ENCODE measurements at places on chromosomes 12 and 14.
A peak's percentile ranks its signal among the peaks of the same experiment; 100 is the strongest.

DNA sequence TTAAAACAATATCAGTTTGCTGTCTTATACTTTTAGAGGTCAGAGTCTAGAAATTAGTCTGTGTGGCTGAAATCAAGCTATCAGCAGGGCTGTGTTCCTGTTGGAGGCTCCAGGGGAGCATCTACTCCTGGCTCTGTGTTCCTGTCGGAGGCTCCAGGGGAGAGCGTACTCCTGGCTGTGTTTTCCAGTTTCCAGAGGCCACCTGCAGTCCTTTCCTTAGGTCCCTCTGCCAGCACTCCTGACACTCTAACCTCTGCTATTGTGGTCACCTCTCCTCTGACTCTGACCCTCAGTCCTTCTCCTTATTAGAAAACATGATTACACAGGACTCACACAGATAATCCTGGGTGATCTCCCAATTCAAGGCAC is 1140.7 kb upstream of the TMEM132C start:
- DNase-seq = no peak

GRCh38 chr12:127655691-127656090 is 611.3 kb upstream of the TMEM132C start:
- DNase-seq = peak; percentile 7

- DNase-seq = no peak
Measured at GRCh38 chr14:69591317-69591716, 16.6 kb upstream of the CCDC177 start.

DNA sequence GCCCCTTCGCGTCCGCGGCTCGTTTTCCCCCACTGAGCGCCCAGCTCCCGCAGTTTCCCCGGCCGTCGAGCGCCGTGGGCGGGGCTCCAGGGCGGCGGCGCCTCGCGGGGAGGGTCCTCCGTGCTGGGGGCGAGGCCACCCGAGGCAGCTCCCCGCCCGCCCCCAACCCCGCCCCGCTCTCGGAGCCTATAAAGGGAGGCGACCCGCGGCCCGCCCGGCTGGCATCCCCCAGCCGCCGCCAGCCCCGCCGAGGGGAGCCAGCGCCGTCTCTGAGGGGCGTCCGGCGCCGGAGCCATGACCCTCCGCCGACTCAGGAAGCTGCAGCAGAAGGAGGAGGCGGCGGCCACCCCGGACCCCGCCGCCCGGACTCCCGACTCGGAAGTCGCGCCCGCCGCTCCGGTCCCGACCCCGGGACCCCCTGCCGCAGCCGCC is at the start of gene TAMALIN:
Gene TAMALIN, plus strand, starts transcription at position 221 of the 432 bp plus-strand sequence. Its CDS starts 74 bp downstream, at position 295.
- no peak for DNase-seq

- DNase-seq = no peak
Measured at GRCh38 chr12:30661210-30661609, 34.5 kb downstream of the IPO8 start.

DNA sequence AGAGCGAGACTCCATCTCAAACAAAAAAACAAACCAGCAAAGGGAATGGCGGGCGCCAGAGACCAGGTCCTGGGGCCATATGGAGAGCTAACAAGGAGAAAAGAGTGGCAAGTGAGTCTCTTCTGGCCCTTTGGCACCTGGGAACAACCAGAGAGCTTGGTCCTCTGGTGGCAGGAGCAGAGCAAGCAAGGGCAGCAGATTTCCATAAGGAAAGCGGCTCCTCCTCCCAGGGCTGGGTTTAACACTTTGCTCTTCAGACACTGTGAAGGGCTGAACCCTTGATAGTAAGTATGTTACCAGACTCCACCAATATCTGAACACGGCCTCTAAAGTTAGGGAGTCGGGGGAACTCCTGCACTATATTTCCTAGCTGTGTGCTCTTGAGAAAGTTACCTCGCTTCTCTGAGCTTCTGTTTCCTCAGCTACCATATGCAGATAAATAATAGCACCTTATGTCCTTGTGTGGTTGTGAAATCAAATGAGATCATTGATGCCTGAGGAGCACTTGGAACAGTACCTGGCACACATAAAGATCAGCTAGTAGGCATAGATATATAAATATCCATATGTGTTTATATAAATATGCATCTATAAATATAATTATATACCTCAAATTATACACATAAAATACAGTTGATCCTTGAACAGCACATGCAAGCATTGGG is 33.4 kb upstream of the PLEKHG6 start:
- DNase-seq = no peak

- no peak for DNase-seq
Measured at GRCh38 chr12:47860279-47860841, 40.7 kb upstream of the HDAC7 start.

GRCh38 chr12:10453156-10453555 is at the start of gene KLRC1:
KLRC1 (minus strand) TSS chr12:10453377; CDS start chr12:10451156, 2,221 bp downstream.
- no peak for DNase-seq

DNA sequence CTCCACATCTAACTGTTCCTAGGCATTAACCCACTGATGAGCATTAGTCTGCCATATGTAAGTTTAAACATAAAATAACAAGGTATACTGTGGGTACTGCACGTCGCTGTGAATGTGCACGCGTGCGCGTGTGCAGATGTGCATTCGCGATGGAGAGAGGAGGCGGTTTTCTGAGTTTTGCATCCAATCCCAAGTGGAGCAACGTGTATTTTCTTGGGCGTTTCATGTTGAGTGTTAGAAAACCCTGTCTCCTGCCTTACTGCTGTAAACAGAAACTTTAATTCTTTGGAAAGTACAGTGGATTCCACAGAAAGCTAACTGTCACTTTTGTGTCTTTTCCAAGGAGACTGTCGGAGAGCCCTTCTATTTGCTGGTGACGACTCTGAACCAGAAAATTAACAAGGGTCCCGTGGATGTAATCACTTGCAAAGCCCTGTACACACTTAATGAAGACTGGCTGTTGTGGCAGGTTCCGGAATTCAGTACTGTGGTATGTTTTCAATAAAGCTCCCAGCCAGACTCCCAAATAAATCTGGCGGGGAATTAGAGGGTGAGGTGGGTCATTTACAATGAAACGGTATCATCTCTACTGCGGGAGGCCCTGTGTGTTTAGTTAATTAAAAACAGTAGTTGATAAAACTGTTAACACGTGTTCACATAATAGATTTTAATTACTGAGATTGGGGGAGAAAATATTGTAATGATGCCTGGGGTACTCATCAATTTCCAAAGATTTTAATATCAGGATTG is 116.5 kb downstream of the PLXNC1 start:
- no peak for DNase-seq

GRCh38 chr12:60059180-60059579 is 463.4 kb downstream of the SLC16A7 start:
- DNase-seq = no peak

DNA sequence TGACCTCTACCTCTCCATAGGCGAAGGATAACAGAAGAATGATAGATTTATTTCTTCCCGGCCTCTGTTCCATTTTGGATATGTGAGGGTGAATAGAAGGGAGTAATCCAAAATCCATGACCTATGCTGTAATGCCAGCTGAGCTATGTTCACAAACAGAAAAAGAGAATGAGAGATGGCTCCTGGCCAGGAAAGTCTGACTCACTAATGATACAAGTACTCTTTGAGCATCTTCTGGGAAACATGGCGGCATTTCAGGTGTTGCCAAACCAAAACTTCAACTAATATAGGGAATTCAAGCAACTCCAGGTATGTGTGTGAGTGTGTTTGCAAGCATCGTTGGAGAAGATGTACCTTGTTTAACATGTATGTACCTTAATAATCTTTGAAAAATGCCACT is 55.1 kb downstream of the MED13L start:
- peak; percentile 93 for DNase-seq

DNA sequence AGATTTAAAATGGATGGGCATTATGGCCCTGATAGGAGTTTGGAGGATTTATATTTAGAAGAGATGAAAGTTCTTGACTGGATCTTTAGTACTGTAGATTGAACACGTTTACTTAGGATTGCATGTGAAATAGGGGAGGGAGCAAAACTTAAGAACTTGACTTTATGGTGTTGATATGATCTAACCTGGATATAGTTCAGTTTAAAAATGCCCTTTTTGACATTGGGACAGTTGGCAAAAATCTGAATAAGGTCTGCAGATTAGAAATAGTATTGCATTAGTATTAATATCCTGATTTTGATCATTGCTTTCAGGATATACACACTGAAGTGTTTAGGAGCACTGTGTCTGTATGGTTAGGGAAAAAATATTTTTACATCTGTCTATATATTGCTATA is 9.6 kb downstream of the TMBIM6 start:
- DNase-seq = no peak

DNA sequence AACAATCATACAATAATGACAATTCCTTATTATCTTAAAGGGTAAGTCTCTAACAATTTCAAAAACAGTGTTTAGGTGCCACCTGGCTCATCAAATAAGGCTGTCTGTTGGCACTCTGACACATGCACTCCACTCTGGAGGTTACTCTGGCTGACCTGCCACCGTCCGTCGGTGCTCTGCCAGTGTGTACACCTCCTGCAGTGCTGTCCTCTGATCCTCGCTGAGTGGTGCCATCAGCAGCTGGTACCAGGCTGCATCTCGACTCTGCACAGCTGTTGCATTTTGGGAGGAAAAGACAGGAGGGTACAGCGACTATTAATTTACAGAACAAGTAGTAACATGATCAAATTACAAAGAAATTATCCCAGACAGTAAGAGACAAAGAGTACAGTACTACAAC is 63.9 kb downstream of the IPO8 start:
- DNase-seq = no peak

- DNase-seq = peak; percentile 42
Measured at GRCh38 chr14:102182190-102182589, 42.5 kb downstream of the WDR20 start.

GRCh38 chr14:52856139-52856538 is 64.7 kb upstream of the GNPNAT1 start:
- DNase-seq = no peak

GRCh38 chr14:38089123-38089522 is 118.6 kb upstream of the SSTR1 start:
- DNase-seq = no peak

DNA sequence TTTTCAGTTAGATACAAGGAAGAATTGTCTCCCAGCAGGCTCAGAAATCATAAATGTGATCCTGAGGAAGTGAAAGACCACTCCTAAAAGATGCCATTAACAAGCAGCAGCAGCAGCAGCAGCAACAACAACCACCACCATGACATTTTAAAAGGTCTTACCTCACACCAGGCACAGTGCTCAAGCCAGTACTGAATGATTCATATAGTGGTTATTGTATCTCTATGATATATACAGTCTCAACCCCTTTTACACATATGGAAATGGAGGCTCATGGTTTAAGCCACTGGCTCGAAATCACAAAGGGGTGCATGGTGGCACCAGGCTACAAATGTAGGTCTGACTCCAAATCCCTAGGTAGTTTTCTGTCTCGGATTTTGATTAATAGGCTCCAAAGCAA is 126.9 kb downstream of the KTN1 start:
- DNase-seq = no peak

DNA sequence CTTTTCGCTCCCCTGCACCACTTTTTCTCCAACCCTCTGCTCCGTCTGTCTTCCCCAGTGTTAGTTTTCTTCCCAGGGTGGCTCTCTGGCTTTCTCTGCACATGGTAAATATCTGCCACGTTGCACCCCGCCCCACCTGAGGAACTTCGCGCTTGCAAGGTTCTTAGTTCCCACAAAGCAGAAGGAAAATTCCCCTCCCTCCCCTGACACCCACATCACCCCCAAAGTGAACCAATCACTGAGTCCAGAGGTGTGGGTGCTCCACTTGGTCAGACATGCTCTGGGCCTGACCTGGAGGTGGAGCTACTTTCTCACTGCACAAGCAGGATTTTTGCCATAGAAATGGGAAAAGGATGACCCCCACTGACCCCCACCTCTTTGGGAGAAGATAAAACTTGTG is 415.0 kb downstream of the FUT8 start:
- DNase-seq = no peak

DNA sequence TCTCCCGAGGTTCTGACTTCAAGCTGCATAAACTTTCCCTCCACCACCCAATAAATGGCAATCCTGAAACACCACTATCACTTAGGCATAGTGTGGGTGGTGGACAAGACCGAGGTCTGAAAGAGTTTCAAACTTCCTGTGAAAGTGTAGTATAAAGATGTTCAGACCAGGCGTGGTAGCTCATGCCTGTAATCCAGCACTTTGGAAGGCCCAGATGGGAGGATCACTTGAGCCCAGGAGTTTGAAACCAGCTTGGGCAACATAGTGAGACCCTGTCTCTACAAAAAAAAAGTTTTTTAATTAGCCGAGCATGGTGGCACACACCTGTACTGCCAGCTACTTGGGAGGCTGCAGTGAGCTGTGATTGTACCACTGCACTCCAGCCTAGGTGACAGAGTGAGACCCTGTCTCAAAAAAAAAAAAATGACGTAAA is 61.9 kb downstream of the CCDC92 start:
- no peak for DNase-seq

DNA sequence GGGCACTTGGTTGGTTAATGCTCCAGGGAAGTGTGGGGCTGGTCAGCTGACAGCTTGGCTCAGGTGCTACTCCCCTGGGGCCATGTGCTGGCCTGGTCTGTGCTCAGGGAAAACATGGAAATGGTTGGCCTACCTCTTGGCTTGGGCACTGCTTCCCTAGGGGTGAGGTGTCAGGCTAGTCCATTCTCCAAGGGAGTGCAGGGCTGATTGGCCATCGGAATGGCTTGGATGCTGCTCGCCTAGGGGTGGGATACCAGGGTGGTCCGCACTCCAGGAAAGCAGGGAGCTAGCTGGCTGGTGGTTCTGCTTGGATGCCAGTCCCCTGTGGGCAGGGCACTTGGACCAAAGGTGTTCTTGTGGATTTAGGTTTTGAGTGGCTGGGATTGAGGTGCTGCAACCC is 245.7 kb downstream of the RAD51B start:
- DNase-seq = no peak

DNA sequence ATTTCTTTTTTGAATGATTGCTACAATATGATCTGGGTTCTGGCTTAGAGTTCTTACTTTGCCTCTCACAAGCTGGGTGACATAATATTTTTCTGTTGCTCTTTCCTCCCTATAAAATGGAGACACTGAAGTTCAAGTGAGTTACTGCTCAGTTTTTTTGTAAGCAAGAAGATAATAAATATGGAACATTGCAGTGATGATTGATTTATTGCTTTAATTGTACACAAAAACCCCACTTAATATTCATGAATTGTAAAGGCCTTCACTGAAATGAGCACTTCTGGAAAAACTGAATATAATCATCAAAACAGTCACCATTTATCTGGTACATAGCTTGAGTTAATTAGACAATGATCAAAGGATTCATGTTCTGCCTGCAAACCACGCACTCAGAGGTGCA is 71.8 kb upstream of the NAP1L1 start:
- DNase-seq = no peak

- peak; percentile 6 for DNase-seq
Measured at GRCh38 chr14:41285186-41285748, 321.4 kb upstream of the LRFN5 start.

DNA sequence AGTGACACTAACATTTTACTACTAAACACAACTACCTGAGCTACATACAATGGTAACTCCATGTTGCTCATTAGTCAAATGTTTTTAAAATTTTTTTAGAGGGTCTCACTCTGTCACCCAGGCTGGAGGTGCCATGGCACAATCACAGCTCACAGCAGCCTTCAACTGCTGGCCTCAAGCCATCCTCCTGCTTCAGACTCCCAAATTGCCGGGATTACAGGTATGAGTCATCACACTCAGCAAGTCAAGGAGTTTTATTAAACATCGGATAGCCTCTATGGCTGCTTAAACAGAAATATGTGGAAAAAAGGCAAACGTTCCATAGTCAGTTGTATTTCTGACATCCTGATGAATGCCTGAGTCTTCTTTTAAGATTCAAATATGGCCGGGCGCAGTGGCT is 11.1 kb upstream of the NPFF start:
- DNase-seq = no peak
